ENCODE measurements at places on chromosomes 16 and 17.

- DNase-seq = no peak
Observed at GRCh38 chr16:63373744-63374143, 1337.5 kb upstream of the CDH8 start.

DNA sequence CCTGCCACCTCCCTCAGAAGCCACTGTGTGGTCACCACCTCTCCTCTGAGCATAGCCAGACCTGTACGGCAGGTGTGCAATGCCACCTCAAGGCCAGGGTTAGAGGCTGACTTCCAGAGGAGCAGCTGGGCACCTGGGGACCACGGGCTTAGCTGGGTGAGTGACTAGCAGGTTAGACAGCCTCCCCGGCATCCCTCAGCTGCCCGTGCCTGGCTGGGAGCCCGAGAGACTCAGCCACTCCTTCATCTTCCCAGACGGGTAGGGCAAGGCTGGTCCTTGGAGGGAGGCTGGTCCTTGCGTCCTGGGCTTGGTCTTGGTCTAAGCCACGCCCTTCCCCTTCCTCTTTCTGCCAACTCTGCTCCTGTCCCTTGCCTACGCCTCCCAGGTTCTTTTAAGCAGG is 7.8 kb downstream of the CRHR1 start:
- DNase-seq = no peak

- DNase-seq = no peak
Observed at GRCh38 chr17:5373112-5373511, 46.4 kb downstream of the NUP88 start.

DNA sequence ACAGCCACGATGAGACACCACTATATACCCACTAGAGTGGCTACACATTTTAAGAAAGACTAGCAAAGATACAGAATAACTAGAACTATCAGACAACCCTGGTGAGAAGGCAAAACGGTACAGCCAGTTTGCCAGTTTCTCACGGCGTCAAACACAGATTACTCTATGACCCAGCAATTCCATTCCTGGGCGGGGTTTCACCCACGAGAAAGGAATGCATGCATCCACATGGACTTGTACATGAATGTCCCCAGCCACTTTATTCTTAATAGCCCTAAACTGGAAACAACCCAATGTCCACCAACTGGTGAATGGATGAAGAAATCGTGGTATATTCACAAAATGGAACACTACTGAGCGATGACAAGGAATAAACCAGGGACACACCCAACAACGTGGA is 74.5 kb downstream of the MYH10 start:
- DNase-seq = no peak

GRCh38 chr16:83040174-83040573 is 413.4 kb downstream of the CDH13 start:
- no peak for DNase-seq

- DNase-seq = no peak
Observed at GRCh38 chr17:73020110-73020509, 72.4 kb downstream of the SLC39A11 start.

- DNase-seq = no peak
Observed at GRCh38 chr16:5838725-5839124, 741.1 kb upstream of the EEF2KMT start.

GRCh38 chr17:16432017-16432416 is 16.6 kb downstream of the TRPV2 start:
- DNase-seq = no peak

GRCh38 chr17:77610518-77610893 is 348.0 kb upstream of the TNRC6C start:
- DNase-seq = no peak

DNA sequence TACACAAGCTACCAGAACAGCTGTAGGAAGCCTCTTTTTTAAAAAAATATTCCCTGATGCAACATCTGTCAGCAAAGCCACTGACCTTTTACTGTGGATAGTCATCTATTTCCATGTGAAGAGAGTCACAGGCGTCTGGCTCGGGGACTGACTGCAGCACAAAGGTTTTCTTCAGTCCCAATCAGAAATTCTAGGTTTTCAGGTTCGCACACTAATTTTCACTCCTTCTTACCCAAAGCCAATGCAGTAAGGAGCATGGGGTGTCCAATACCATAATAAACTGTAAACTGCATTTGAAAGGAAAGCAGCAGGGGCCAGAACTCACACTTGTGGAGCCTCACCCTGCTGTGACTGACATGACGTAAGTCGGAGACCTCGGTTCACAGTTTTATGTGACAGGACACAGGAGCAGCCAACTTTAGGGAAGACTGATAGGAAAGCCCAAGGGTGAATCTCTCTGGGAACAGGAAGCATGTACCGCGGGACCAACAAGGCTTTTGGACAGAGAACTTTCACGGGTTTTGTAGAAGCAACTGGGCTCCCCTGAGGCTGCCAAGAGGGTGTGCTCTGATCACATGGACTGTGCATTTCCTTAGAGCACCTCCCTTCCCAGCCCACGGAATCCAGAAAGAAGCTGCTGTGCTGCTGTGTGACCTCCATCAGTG is 9.1 kb upstream of the TMEM100 start:
- DNase-seq = peak; percentile 75

- no peak for DNase-seq
Observed at GRCh38 chr17:2933606-2934005, 129.8 kb downstream of the OR1D5 start.

DNA sequence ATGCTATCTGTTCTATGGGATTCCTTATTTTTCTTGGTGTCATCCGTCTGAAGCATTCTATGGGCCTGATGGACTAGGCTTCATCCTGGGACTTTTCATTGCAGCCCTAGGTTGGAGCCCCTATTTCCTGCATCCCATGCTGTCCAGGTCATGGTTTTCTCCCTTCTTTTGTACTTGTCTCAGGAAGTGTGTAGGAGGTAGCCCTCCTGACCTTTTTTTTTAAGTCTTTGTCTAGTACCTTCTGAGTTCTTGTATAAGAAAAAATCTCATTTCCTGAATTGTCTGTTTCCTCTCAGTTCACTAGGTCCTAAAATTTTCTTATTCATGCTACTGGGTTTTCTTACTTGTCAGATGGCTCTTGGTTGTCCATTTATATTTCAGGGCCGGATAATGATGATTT is 6.0 kb downstream of the NDEL1 start:
- no peak for DNase-seq

- no peak for DNase-seq
Observed at GRCh38 chr16:1871974-1872635, at the start of gene MEIOB. Gene MEIOB (minus strand): TSS chr16:1872164. CDS start chr16:1868175, 3,989 bp downstream.

DNA sequence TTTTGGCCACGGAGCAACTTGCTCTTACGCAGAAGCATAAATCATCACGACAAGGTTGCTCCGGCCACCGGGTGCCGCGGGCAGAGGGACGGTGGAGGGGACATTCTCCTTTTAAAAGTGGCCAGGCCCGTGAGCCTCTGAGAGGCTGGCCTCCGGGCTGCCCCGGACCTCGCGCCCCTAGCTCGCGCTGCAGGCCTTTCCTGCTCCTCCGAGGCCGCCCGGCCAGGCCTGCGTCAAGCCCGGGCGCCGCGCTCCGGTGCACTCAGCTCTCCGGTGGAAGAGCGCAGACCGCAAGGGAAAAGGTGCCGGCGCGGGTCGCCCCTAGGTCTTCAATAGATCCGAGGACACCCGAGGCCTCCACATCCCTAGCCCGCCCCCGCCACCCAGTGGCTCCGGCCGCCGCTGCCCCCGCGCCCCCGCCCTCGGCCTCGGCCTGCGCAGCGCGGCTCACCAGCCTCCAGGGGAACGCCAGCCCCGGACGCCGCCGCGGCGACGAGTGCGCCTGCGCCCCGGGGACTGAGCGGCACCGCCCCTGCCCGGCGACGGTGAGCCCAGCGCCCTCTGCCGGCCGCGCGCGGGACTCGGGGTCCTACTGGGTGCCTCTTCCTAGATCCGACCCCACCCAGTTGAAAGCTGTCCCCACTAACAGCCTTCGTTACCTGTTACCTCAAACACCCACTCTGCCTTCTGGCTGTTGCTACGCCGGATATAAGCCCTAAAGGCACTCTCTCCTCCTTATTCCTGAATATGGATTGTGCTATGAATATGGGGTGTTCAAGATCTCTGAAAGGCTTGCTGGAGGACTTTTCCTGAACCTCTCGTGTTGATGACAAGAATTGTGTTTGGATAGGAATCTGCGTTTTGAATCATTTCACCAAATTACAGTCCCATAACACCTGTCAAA is at the start of gene LYRM9:
Gene LYRM9, minus strand, starts transcription at position 500 of the 904 bp plus-strand sequence. CDS start 10,671 bp downstream, outside the sequence.
- DNase-seq = peak; percentile 95

- peak; percentile 88 for DNase-seq
Observed at GRCh38 chr17:80959330-80960036, 32.2 kb upstream of the CHMP6 start.

GRCh38 chr16:8854298-8854948 is 14.4 kb downstream of the CARHSP1 start:
- no peak for DNase-seq

GRCh38 chr17:8314797-8315763 is 5.0 kb downstream of the ARHGEF15 start:
- DNase-seq = peak; percentile 22

DNA sequence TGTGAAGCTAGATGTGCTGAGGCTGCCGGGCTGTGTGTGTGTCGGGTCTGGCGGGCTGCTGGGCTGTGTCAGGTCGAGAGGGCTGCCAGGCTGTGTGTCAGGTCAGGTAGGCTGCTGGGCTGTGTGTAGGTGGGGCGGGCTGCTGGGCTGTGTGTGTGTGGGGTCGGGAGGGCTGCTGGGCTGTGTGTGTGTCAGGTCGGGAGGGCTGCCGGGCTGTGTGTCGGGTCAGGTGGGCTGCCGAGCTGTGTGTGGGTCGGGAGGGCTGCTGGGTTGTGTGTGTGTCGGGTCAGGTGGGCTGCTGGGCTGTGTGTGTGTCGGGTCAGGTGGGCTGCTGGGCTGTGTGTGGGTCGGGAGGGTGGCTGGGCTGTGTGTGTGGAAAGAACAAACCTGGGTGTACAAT is 8.6 kb downstream of the WDR45B start:
- DNase-seq = no peak

GRCh38 chr16:86459266-86459665 is 51.1 kb upstream of the FOXF1 start:
- DNase-seq = no peak

GRCh38 chr16:71794943-71795342 is 13.7 kb downstream of the AP1G1 start:
- DNase-seq = no peak

DNA sequence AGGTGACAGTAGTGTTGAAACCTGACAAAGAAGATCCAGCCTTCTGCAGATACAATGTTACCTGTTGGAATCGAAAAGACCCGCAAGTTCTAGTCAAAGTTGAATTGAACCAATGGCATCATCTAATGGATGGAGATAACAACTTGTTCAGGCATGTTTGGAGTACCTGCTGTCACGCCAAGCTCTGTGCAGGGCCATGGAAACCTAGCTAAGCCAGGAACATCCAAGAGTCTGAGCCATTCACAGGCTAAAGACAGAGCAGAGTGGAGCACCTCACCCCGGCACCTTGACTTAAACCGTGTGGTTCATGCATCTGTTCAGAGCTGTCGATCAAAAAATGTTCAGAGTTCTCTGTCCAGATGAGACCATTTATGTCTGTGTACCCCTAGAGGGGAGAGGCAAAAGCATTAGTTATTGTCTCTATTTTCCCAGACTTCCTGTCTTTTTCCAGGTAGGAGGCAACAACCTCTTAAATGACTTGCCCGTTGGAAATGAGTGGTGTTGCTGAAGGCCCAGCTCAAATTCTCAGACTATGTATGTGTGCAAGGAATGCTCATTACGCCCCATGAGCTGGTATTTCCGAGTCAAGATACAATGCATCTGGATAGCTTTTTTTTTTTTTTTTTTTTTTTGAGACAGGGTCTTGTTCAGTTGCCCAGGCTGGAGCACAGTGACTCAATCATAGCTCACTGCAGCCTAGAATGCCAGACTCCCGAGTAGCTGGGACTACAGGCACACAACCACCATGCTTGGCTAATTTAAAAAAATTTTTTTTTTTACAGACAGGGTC is 44.9 kb upstream of the XYLT1 start:
- DNase-seq = peak; percentile 76

GRCh38 chr16:81700071-81700779 is 78.9 kb upstream of the PLCG2 start:
- DNase-seq = no peak

Data from foreskin fibroblast (primary cell).